CD4-positive, alpha-beta T cell treated with Interleukin-12 subunit alpha and Interleukin-12 subunit beta, for 1 hour (primary cell): ENCODE measurements at places on chromosomes 13 and 19.

- DNase-seq, result no peak
Observed at GRCh38 chr19:11506967-11507366, 1.3 kb upstream of the ZNF653 start.

- peak; percentile 27 for DNase-seq
Observed at GRCh38 chr19:3575260-3575741, 2.6 kb downstream of the HMG20B start.

DNA sequence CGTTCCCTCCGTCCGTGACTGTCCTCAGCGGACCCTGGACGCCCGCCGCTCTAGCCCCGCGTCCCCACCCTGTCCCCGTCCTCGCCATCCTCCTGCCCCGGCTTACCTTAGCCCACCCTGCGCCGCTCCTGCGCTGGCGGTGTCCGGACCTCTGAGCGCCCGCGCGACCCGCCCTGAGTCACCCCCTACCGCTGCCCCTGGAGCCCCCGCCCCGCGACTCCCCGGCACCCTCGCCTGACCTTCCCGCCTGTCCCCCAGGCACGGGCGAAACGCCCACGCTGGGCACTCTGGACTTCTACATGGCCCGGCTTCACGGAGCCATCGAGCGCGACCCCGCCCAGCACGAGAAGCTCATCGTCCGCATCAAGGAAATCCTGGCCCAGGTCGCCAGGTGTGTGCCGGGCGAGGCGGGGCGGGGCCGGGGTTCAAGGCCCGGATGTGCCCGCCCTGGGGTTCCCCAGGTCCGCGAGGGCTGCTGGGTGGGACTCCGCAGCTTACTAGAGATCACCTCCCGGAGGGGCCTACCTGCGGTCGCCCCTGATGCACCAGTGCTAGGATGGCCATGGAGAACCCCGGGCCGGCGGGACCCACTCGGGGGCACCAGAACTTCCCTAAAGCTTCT, 5.1 kb downstream of the HMG20B start:
- DNase-seq, result no peak

- peak; percentile 24 for DNase-seq
Observed at GRCh38 chr19:58033741-58034476, at the start of gene ZSCAN1. ZSCAN1 (plus strand) TSS chr19:58034025; CDS start chr19:58037837, 3,812 bp downstream.

DNA sequence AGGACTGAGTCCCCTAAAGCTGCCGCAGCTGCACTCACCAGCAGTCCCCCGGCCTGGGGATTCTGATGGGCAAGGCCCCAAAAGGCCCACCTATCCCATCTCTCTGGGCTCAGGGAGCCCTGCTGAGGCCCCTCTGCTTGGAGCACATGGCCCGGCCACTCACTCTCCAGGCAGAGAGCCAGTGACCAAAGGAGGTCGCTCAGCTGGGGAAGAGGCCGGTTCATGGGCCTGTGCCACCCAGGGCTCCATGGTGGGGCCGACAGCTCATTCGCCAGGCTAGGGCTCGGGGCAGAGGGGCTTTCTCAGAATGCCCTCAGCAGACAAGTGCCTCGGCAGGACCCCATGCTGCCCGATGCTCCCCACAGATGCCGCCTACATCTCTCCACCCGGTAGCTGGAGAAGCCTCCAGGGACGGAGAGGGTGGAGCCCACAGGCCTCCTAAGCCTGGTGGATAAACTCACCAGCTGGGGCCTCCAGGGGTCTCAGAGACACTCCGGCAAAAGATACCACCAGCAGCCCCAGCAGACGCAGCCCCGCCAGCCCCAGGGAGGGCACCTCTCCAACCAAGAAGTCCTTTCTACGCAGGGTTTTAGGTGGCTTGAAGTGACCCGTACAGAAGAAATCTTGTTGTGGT, 54.4 kb downstream of the MLLT1 start:
- no peak for DNase-seq

- no peak for DNase-seq
Observed at GRCh38 chr13:36341718-36342117, 4.5 kb downstream of the SPART start.

- no peak for DNase-seq
Observed at GRCh38 chr19:38162094-38162493, 61.9 kb downstream of the DPF1 start.

- no peak for DNase-seq
Observed at GRCh38 chr19:47370045-47370611, 21.0 kb downstream of the DHX34 start.

GRCh38 chr19:29662604-29663404, 2.5 kb upstream of the PLEKHF1 start:
- no peak for DNase-seq

- DNase-seq, result no peak
Observed at GRCh38 chr13:111595276-111595675, 274.8 kb downstream of the TEX29 start.

GRCh38 chr13:24176351-24177101, 16.0 kb downstream of the SPATA13 start:
- no peak for DNase-seq

GRCh38 chr19:4493929-4494690, 22.0 kb downstream of the HDGFL2 start:
- DNase-seq, result no peak

DNA sequence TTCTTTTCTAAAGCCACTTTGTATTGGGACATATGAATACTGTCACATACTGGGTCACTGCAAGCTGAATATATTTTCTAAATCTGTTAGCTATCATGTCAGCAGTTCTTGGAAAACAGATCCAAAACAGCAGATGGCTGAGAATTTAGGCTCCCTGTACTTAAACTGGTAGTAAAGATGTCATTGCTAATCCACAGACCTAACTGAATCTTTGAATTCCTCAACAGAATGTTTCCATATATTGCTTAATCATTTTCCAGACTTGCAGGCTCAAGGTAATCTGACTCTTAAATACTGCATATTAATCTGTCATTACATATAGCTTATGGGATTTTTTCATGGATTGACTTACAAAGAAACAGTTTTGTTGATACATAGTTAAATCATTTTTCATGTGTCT, 639.0 kb upstream of the KLHL1 start:
- no peak for DNase-seq

DNA sequence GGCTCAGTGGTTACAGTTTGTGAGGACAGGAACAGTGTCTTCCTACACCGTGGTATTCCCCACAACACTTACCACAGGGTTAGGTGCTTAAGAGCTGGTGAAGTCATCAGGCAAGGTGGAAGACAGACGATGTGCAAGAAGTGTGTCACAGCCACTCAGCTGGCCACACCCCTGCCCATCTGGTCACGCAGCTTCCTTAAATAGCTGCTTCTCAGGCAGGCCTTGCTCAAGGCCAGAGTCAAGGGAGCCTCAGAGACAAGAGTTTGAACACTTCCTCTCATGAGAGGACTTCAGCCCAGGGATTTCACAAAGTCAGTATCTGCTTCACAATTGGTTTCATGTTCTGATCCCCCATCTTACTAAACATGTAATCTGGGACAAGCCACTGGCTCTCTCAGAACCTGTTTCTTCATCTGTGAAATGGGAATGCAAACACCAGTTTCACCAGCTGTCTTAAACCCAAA, 80.3 kb upstream of the FRY start:
- peak; percentile 46 for DNase-seq

GRCh38 chr13:59547950-59548349, 615.8 kb downstream of the DIAPH3 start:
- no peak for DNase-seq

GRCh38 chr19:46998445-46999125, 21.1 kb upstream of the NPAS1 start:
- no peak for DNase-seq

GRCh38 chr19:31329819-31330218, 19.4 kb downstream of the TSHZ3 start:
- no peak for DNase-seq

DNA sequence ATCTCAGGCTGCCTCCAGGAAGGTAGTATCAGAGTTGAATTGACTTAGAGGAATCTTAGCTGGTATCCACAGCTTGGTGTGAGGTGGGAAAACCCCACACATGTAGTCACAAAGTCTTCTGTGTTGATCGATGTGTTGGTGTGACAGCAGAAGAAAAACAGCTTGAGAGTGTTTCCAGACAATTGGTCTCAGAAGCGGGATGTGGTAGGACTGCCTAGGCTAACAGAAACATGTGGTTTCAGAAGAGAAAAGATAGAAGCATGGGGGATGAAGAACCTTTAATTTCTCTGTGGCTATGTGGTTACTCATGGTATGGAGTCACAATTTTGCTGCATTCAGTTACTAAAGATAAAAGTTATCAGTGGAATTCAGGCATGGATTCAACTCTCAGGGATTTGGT, 134.7 kb upstream of the SLITRK5 start:
- no peak for DNase-seq

DNA sequence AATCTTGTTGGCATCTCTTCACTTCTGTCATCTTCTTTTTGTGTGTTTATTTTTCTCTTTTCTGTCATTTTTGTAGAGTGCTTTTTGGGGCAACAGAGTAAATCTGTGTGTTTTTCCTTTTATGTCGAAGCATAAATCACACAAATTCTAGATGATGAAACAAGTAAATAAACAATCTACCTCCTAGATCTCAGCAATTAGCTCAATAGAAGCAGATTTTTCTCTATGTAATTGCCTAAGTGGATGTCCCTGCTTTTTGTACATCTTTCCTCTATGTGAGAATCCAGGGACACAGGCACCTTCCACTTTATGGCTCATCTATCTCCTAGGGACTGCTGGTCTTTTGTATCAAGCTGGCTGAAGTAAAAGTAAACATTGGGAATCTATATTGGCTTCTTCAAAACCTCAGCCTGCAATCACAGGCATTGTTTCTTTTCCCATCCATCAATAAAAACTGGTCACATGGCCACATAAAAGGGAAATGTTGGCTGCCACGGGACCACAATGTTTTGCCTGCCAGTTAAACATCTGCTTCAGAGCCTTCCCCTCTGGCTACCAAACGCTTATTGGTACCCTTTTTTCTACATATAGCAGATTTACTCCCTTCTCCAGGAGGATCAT, 323.8 kb downstream of the LMO7 start:
- no peak for DNase-seq

DNA sequence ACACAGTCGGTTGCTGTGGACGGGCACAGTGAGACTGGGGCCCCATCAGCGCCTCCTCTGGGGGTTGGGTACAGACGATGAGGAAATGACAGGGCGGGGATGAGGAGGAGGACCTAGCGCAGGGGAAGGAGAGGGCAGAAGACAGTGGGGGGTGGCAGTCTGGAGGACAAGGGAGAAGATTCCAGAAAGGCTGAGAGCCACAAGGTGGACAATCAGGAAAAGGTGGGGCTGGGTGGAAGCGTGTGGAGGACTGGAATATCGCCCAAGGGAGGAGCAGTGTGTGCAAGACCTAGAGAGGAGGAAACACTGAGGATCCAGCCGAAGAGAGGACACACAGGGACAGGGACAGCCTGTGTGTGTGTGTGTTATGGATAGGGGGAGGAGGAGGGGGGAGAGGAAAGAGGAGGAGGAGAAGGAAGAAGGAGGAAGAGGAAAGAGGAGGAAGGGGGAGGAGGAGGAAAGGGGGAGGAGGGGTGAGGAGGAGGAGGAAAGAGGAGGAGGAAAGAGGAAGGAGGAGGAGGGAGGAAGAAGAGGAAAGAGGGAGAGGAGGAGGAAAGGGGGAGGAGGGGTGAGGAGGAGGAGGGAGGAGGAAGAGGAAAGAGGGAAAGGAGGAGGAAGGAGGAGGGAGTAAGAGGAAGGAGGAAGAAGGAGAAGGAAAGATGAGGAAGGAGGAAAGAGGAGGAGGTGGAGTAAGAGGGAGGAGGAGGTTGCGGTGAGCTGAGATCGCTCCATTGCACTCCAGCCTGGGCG, 15.8 kb upstream of the GARIN5A start:
- DNase-seq, result peak; percentile 25

GRCh38 chr13:46527237-46527636, 25.7 kb upstream of the LRCH1 start:
- no peak for DNase-seq

- peak; percentile 43 for DNase-seq
Observed at GRCh38 chr13:32267836-32268439, 47.2 kb downstream of the ZAR1L start.

DNA sequence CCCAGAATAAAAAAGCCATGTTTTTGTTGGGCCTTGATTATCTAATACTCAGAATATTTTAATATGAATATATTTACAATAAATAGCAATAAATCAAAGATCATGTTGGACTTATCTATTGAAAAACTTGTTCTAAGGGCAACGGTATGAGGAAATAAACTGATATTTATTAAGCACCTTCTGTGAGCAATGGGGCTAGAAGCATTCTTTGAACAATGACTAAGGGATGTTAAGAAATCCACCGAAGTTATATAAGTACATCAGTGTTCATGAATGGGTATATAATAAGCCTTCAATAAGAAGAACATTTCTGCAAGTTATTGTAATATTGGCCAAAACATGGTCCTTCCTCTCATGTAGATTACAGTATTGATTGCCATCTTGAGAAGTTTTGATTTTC, 221.8 kb downstream of the OXGR1 start:
- DNase-seq, result no peak

- no peak for DNase-seq
Observed at GRCh38 chr19:5054551-5055456, 85.9 kb downstream of the KDM4B start.

DNA sequence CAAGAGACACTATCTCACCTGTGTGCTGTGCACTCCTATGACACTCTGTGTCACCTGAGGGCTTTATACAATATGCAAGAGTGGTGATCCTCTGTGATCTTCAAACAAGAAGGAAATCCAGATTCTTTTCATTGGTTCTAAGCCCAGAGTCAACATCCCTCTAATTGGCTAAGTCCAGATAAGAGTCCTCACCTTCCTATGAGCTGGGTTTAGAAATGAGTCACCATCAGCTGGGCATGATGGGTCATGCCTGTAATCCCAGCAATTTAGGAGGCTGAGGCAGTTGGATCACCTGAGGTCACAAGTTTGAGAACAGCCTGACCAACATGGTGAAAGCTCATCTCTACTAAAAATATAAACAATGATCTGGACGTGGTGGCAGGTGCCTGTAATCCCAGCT, 144.4 kb downstream of the ZNF675 start:
- DNase-seq, result no peak

DNA sequence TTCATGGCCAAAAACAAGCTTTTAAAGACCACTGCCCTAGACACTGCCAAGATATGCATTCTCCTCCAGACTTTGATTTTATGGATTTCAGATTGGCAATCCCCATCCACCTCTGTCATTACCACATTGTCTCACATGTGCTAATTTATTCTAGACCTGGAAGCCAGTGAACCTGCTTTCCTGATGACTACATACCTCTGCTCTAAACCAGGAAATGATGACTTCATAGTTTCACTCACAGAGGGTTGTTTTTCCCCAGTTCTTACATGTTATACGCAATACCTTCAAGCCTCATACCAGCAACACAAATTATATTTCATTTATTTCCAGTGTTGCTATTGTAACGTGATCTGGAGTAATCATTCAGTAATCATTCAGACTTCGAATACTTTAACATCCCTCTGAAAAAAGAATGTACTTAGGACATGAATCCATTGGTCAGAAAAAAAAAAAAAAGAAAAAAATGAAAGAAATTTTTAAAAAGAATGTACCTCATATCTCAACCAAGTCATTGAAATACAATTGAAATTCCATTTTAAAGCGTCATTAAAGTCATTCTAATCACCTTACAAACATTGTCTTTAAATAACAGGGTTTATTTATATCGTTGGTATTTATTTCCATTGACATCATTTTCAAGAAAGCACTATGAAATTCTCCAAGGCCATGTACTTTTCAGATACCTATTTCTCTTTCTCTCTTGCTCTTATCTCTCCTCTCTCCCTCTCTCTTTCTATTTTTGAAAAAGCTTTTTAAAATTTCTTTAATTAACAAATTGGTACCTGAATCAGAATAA, 33.4 kb upstream of the KLF5 start:
- no peak for DNase-seq
